Stimulated activated CD8-positive, alpha-beta memory T cell treated with anti-CD3 and anti-CD28 coated beads, Interleukin-15, amount 100 ng/mL, for 4 hours (primary cell): ENCODE measurements at places on chromosomes 1 and 21.

GRCh38 chr1:155166471-155167165, 6.5 kb downstream of the KRTCAP2 start:
- DNase-seq: no peak

DNA sequence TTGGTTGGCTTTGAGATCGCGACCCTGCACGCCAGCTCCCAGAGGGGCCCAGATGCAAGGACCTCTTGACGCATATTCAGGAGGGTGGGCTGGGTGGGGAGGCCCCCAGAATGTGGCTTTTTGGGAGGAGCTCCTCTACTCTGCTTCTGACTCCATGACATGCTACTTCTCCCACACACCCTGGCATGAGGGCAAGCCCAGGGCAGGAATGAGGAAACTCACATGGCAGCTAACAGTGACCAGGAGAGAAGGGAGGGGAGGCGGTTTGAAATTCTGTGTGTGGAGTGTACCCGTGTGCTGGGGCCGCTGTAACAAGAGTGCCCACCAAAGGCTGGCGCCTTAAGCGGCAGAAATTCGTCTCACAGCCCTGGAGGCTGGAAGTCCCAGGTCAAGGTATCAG, 61.3 kb upstream of the GPR153 start:
- no peak for DNase-seq

DNA sequence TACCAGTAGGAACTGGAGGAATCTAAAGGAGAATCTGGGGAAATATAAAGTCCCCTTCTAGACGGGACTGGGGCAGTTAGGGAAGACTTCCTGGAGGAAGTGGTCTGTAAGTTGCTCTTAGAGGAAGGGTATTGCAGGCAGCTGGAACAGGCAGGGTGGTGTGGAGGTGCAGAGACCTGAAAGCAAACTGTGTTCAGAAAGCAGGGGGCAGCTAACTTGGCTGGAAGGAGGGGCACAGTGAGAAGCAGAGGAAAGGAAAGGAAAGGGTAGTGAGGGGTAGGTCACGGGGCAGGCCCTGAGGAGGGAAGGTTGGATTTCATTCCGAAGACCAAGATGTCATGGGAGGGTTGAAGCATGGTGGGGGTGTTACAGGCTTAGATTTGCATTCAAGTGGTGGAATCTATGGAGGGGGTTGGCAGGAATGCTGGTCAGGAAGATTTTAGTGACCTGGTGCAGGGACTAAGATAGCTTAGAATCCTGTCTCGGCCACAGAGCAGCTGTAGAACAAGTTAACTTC, 240.7 kb downstream of the FOXD2 start:
- no peak for DNase-seq

GRCh38 chr1:37948841-37949240, 2.0 kb upstream of the INPP5B start:
- DNase-seq: no peak

DNA sequence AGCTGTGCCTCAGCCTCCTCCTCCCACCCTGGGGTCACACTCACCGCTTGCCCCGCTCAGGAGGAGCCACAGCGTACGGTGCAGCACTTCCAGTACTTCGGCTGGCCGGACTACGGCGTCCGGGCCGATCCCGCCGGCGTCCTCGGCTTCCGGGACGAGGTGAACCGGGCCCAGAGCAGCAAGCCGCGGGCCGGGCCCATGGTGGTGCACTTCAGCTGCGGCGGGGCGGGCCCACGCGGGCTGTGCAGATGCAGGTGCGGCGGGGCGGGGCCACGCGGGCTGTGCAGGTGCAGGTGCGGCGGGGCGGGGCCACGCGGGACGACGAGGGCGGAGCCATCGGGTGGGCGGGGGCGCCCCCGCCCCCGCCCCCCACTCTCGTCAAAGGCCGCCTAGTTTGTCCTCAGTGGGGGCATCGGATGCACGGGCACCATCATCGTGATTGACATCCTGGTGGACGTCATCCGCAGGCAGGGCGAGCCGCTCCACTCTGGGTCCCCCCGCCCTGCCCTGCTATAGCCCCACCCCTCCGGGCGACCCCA, 5.5 kb downstream of the RNF223 start:
- no peak for DNase-seq

- DNase-seq: no peak
Measured at GRCh38 chr1:112579801-112580510, 39.0 kb downstream of the ST7L start.

- DNase-seq: no peak
Measured at GRCh38 chr1:29392486-29393450, 156.4 kb downstream of the PTPRU start.

- no peak for DNase-seq
Measured at GRCh38 chr1:219041141-219041540, 132.5 kb upstream of the LYPLAL1 start.

GRCh38 chr1:119147661-119148090, 7.2 kb upstream of the WARS2 start:
- DNase-seq: no peak

- DNase-seq: no peak
Measured at GRCh38 chr1:191892716-191893115, 265.5 kb upstream of the RGS18 start.

DNA sequence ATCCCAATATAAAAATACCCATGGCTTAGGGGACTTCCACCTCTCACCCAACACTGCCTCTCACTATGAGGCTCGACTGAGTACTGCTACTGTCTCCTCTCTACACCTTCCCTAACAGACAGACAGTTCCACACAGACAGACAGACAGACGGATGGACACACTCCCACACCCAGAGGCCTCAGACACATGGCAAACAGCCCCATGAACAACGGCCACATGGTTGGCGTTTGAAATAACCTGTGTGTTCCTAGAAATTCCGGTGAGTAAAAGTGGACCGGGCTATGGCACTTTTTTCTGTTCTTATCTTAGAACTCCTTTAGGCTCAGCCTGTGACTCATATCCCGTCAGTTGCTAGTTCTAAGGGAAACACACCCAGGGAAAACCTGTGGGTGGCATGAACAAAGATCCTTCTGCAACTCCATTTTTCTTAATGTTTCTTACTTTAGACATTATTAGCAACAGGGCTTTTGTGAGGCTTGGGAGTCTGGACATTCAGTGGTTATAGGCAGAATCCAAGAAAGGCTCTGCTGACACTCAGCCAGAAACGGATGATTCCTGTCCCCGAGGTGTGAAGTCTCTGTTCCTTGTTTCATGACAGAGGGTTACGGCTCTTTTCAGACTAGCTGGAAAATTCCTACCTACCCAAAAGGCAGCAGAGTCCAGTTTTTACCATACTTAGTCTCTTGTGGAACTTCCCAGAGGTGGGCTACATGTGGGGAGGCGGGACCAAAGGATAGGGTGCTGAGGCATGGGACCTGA, 90.5 kb upstream of the TLR5 start:
- no peak for DNase-seq

- peak; percentile 13 for DNase-seq
Measured at GRCh38 chr1:209692745-209693504, 11.7 kb upstream of the HSD11B1 start.

GRCh38 chr1:87330885-87331364, 2.2 kb downstream of the LMO4 start:
- DNase-seq: no peak

DNA sequence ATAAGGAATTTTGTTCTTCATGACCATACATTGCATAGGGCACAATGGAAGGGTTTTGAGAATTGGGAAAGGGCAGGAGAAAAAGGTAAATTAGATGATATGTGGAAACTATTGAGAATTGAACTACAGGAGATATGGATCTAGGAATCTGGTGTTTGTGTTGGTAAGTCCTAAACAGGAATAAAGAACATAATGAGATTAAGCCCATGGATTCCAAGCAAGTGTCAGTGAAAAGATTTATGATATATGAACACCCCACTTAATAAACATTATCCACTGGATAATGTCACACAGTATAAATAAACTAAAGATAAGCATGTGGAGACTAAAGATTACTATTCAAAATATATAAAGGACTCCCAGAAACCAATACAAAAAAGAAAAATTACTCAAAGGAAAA, 98.2 kb downstream of the TNFSF18 start:
- DNase-seq: no peak

DNA sequence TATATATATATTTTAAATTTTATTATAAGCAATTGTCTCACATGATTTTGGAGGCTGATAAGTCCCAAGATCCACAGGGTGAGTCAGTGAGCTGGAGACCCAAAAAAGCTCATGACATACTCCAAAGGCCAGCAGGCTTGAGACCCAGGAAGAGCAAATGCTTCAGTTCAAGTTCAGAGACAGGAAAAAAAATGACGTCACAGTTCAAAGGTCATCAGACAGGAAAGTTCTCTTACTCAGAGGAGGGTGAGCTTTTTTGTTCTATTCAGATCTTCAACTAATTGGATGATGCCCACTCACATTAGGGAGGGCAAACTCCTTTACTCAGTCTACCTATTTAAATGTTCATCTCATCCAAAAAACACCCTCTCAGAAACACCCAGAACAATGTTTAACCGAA, 18.2 kb downstream of the RXRG start:
- no peak for DNase-seq
